Activated CD4-positive, alpha-beta memory T cell treated with anti-CD3 and anti-CD28 coated beads for 36 hours (primary cell): ENCODE measurements at places on chromosomes 3 and 15.

- peak; percentile 30 for DNase-seq
Measured at GRCh38 chr15:66698318-66698961, 3.6 kb upstream of the SMAD6 start.

DNA sequence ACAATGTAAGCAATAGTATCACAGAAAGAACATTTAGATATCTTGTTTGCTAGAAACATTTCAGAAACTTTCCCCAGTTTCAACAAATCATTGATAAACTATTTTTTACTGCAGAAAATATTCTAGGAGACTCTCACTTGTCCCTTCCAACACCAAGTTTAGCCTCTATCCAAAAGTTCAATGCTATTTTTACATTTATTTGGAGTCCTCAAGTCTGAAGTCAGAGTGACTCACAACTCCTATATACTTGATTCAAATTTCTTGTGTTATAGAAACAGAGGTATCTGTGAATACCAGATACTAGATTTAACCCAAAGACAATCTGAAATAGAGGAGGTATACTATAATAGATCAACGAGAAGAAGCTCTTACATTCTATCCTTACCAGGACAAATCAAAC, 49.6 kb downstream of the RFX7 start:
- no peak for DNase-seq

DNA sequence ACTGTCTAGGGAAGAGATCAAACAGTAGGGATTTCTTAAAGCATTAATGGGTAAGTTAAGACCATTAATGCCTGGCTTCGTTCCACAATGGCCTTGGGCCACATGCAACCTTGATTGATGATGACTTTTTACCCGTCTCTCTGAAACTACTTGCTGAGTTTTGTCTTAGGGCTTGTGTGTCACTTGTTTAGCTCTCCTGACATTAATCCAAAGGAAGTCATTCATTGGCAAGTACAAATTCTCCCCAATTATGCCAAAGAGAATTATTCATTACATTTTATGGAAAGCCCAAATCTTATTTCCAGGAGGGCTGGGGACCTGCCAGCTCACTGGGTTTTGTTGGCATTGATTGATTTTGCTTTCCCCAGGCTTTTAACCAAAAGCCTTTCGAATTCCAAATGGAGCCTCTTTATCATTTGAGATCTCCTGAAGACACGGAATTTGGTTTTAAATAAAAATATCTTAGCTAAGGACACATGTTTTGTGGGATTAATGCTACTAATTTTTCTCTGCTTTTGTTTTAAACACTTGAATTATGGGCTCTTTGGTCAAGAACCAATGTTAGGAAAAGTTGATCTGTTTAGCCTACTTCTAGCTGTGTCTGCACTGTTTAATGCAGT, 40.7 kb downstream of the SERPINI1 start:
- no peak for DNase-seq

GRCh38 chr3:190695994-190696393, 166.5 kb downstream of the GMNC start:
- DNase-seq = no peak

DNA sequence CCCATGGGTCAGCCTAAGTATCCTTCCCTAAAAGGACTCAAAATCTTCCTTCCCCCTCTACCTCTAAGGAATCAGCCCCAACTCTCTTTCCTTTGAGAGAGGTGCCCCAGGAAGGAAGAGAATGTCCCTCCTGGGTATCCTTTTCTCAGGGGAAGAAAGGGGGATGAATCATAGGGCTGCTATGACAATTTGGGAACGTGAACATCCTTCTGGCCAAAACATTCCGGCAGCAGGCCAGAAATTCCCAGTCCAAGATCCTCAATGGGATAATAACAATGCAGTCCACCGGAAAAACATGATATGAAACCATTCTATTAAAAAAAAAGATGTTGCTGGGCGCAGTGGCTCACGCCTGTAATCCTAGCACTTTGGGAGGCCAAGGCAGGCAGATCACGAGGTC, 50.8 kb upstream of the CACNA2D3 start:
- no peak for DNase-seq

DNA sequence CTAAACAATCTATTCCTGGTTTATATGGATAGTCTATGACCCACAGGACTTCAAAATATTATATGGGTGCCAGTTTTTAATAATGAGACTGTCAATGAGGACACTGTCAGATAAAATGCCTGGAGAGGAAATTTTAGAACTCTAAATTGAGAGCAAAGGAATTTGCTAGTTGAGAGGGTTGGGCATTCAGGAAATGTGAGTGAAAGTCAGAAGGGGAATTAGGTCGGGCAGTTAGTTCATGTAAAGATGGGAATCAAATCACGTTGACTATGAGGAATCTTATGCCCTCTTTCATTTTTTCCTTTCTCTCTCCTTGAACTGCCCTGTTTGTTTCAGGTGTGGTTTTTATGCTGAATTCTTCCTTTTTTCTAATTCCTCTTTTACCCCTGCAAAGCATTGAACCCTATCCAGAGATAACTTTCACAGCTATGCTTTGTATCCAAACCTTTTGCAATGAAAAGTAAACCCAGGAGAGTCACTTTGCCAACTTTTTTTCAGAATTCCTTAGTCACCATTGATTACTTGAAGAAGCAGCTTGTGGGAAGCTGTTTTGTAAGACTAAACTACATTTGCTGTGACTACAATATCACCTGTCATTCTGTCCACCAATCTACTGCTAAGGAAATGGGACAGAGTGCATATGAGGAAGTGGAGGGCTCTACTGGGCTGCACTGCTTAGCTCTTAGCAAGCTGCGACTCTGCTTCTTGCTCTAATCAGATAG, 27.8 kb downstream of the CHP1 start:
- DNase-seq = no peak

DNA sequence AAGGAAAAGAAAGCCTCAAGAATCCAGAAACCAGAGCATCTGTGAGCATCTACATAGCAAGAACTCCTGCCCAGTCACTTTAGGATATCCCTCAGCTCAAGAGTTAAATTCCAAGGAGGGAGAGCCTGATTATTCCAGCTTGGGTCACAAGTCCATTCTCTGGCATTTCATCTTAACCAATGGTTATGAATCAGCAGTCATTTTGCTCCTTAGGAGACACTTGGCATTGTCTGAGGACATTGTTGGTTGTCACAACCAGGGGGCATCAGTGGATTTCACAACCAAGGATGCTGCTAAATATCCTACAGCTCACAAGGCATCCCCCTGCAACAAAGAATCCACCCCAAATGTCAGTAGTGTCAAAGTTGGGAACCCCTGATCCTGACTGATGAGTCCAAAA, 51.0 kb upstream of the LMCD1 start:
- no peak for DNase-seq

DNA sequence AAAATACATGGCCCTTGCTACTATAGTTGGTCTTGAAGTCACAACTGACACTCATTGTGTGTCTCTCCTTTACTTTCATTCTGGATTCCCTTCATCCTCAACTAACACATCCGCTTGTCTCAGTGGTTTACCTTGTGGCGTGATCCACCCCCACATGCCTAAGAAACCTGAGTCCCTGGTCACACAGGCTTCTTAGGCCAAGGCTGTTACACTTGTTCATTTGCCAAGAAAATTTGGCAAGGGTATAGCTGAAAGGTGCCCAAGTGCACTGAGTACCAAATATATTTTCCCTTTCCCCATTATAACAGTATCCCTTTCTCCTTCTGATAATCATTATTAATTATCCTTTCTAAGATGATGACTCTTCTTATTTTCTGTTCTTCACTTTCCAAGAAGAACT, 207.6 kb upstream of the STAC start:
- DNase-seq = no peak

GRCh38 chr3:99413504-99413903, 224.9 kb upstream of the COL8A1 start:
- DNase-seq = no peak

DNA sequence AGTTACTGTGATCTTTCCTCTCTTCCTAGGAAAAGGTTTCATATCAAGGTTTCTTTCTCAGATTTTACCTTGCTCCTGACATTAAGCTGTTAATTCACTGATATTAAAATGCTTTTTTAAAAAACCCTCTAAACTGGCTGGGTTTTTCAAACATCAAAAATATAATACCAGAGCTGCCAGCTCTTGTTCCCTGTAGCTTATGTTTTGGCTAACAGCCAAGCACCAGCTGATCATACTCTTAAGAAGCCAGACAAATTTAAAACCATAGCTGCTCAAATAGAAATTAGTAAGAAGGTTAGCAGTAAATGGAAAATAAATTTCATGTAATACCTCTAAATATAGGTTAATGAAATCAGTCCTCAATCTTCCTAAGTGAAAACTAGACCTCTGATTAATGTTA, 657.5 kb downstream of the GRM7 start:
- DNase-seq = no peak
